ENCODE measurements at places on chromosomes 2 and 18.

DNA sequence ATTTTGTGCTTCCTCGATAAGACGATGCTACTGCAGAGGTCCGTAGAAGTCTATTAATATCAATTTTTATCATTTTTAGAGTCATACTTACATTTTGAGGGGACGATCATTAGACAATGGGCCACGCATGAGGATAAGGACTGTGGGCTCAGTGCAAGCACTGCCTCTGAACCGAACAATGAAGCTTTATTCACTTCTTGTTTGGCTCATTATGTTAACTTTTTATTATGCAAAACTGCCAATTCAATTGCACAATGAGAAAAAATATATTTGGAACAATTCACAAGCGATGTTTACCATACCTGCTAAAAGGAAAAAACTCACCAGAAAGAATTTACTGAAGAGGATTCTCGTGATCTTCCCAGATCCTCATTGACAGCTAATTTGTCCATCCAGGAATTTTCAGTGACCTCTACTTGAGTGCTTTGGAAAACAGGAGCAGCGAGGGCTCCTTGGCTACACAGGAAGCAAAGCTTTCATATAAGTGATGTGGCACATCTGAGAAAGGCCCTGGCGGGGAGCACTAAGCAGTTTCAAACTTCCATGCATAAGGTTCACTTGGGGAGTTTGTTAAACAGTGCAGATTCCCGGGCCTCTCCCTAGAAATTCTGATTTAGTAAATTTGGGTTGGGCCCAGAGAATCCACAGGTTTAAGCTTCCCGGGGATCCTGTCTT is 13.3 kb upstream of the CAPN13 start:
- DNase-seq = no peak

DNA sequence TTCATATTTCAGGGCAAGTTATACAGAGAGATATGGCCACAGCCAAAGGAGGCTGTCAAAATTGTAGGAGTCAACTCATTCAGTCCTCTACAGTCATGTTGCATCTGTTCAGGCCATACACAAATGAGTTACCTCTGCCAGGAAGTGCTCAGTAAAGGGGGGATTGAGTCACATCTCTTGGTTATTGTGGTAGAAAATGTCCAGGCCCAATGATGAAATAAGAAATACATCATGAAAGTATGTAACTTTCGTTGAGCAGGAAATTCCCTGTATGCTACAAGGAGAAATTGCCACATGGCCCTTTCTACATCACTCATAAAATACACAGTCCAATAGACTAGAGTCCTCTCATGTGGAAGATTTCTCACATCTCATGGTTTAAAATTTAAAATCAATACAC is 103.9 kb upstream of the COL3A1 start:
- DNase-seq = no peak

- no peak for DNase-seq
Measured at GRCh38 chr2:205644018-205644417, 38.3 kb upstream of the NRP2 start.

GRCh38 chr2:21017748-21018276 is 26.1 kb downstream of the APOB start:
- DNase-seq = no peak

- no peak for DNase-seq
Measured at GRCh38 chr2:169562519-169562918, 11.1 kb downstream of the FASTKD1 start.

DNA sequence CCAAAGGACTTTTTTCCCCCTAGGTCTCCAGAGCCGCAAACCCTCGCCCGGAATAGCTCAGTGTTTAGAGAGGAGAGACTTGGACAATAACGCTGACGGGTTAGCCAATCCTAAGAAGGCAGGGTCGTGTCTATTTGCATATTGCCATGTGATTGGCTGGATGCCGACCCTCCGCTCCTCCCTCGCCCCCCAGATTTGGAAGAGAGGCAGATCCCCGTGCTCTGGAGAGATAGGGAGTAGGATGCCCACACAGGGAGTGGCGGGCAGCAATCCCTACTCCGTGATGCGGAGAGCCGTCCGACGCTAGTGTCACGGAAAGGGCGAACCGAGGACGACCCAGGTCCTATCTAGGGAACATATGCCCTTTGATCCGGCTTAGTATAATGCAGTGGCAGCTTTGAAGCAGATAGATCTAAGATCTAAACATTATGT is 1.4 kb downstream of the WNT6 start:
- DNase-seq = peak; percentile 15

- no peak for DNase-seq
Measured at GRCh38 chr18:55635439-55635838, 47.4 kb upstream of the TCF4 start.

GRCh38 chr2:168781191-168781817 is 21.1 kb upstream of the NOSTRIN start:
- no peak for DNase-seq

DNA sequence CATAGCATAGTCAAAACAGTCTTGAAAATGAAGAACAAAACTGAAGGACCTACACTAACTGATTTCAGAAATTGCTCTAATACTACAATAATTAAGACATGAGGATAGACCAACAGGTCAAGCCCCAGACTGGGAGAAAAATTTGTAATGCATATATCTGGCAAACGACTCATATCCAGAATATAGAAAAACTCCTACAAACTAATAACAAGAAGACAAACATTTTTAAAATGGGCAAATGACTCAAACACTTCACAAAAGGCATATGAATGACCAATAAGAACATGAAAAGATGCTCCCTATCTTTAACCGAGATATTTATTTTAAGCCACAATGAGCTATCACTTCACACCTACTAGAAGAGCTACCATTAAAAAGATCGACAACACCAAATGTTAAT is 14.2 kb downstream of the TGFBRAP1 start:
- DNase-seq = no peak

DNA sequence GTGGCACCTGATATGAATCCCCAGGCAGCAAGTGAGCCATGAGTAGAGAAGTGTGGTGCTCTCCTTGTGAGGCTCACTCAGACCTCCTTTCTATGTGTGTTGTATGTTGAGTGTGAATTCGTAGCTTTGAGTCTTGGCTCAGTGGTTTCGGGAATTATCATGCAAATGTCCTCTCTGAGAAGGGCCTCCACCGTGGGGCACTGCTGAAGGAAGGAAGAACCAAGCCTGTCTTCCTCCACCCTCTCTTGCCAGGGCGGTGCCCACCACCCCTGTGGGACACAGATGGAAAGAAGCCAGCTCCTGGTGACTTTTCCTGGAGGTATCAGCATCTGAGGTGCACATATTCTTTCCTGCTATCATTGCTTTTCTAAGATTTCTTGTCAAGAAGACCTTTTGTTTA is 156.1 kb downstream of the MYT1L start:
- DNase-seq = no peak

DNA sequence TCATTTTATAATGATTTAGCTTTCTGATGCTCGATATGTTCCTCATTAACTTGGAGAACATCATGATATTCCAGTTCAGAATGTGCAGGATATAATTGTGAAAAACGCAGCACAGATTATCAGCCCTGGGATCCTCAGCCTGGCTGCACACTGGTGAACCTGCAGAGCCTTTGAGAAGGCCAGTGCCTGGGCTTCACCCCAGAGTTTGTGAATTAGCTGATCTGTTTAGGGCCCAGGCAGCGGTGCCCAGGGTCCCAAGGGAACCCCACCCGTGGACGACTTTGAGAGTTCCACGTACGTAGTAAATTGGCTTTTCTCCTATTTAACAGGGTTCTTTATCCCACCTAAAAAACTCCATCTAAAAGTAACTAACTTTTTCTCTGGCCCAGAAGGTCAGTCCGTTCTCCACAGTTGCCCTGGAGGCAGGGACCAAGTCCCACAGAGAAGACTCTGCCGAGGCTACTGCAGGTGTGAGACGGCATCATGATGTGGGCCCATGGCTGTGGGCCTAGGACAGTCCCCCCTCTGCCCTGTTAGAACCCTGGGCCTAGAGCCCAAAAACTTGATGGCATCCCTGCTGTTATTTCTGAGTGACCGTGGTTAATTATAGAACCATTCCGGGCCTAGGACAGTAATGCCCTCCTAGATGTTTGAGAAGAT is 39.6 kb upstream of the RPL31 start:
- no peak for DNase-seq

GRCh38 chr2:168685600-168686451 is 116.6 kb upstream of the NOSTRIN start:
- DNase-seq = no peak

DNA sequence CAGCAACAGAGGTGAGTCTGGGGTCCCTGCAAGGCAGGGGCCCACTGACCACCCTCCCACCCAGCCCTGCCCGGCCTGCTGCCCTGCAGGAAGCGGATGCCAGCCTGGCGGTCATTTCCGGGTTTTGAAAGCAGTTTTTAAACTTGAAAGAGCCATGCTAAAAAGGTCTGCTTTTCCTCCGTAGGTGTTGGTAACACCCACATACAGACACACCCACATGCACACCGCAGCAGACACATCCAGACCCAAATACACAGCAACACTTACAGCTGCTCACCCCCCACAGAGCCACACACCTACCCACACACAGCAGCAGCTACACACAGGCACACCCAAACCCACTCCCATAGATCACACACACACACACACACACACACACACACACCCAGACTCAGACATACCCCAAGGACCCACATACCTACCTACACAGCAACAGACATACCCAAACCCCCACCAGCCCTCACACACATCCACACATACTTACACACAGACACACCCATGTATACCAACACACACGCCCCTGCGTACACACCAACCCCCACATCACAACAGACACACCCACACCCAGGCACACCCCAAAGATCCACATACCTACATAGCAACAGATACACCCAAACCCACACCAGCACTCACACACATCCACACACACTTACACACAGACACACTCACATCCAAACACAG is 7.6 kb downstream of the ZFP36L2 start:
- DNase-seq = peak; percentile 89

DNA sequence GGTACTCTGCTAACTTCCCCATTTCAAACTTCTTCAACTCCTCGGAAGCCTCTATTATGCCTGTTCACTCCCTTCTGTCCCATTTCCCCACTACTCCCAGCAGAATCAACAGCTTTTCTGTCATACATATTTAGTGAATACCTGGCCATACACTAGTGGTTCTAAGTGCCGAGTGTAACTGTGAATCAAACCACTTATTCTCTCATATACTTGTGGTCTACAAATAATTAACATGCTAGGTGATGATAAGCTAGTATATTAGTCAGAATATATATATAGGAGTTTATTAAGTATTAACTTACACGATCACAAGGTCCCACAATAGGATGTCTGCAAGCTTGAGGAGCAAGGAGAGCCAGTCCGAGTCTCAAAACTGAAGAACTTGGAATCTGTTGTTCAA is 150.7 kb downstream of the CCDC102B start:
- no peak for DNase-seq

- no peak for DNase-seq
Measured at GRCh38 chr2:195356920-195357440, 300.0 kb upstream of the SLC39A10 start.

DNA sequence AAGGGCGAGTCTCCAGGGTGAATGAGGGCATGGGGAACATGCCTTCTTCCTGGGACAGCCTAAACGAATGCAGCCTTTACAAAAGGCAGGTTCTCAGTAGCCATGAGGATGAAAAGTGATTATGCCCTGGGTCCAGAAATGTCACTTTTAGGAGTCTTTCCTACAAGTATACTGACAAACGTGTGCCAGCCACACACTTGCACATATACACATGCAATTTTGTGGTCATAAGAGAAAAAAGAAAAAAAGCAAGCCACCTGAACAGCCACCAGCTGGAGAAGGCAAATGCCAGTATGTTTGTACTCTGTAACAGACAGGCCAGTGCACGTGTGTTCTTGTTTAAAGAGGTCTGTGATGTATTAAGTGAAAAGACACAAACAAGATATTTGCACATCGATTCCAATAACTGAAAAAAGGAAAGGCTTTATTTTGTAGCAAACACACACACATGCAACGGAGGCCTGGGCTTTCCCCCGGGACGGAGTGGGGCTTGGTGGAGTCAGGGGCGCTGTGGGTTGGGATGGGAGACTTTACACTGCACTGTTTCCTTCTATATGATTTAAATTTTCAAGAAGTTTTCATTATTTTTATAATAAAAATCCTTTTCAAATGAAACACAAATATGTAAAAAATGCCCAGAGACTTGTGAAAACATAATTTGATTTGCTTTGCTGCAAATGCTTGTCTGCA is 108.4 kb downstream of the FAM210A start:
- DNase-seq = no peak

- DNase-seq = no peak
Measured at GRCh38 chr2:9666306-9666705, 35.5 kb upstream of the YWHAQ start.

DNA sequence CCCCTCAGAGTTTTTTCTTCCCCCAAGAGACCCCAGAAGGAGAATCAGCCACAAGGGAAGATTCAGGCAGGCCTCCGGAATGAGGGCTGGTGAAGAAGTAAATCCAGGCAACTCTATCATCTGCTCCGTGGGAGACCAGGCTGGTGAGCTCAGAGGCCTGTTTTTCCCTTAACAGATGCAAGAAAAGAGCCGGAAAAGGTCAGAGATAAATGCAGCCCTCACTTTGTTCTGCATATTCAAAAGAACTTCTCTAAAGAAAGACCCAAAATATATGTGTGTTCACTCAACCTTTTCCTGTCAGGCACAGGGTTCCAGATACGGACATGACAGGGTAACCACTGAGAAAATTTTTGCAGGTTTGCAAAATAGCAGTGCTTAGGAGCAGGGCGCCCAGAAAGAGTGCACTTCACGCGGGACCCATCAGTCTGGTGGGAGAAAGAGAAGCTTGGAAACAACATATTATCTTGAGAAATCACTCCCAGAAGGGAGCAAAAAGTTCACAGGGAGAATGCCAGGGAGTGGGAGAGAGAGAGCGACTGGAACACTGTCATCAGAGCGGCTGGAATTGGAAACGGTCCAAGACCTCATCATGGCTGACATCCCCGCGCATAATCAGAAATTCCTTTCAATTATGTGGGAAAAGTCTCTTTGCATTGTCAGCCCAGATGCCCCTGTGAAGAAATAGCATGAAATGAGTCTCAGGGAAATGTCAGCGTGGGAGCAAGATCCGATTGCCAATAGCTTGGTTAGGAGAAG is 244.8 kb upstream of the SLC14A2 start:
- no peak for DNase-seq

DNA sequence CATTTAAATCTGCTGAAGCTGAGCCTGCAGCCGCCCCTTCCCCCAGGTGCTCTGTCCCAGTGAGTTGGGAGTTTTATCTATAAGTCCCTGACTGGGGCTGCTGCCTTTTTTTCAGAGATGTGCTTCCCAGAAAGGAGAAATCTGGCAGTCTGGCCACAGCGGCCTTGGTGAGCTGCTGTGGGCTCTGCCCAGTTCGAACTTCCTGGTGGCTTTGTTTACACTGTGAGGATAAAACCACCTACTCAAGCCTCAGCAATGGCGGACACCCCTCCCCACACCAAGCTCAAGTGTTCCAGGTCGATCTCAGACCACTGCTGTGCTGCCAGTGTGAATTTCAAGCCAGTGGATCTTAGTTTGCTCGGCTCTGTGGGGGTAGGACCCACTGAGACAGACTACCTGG is 97.3 kb downstream of the ACAA2 start:
- DNase-seq = no peak

- DNase-seq = no peak
Measured at GRCh38 chr2:217743966-217744761, 258.6 kb downstream of the TNS1 start.

- DNase-seq = no peak
Measured at GRCh38 chr2:232879618-232880494, 9.8 kb downstream of the SNORC start.

Data from CD4-positive, alpha-beta T cell treated with Interleukin-10 for 1 hour (primary cell).